Hair follicle dermal papilla cell (primary cell): ENCODE measurements at places on chromosomes 2 and 18. TPM values are rescaled to one million over a fixed set of nuclear protein-coding genes. Genes with fewer than 3 reads are reported as not detected.

The AQP4 gene
- total RNA-seq = not detected in 2 replicates

The EVX2 gene
- under 0.01 and 0.12 TPM in 2 replicates for total RNA-seq

The ARHGAP15 gene
- 0.12 and 0.49 TPM in 2 replicates for total RNA-seq

The PIEZO2 gene
- 49.3 and 57.1 TPM in 2 replicates for total RNA-seq

The ANTXR1 gene
- total RNA-seq = 137 and 154 TPM in 2 replicates

The GALR1 gene
- under 0.01 TPM in 1 of 2 replicates, not detected in the other for total RNA-seq

The C2orf69 gene
- total RNA-seq = 13.8 and 14.3 TPM in 2 replicates

The CHST10 gene
- total RNA-seq = 9.8 and 12.5 TPM in 2 replicates

The FEZ2 gene
- 69.0 and 73.3 TPM in 2 replicates for total RNA-seq

The GPR155 gene
- 3.6 and 4.9 TPM in 2 replicates for total RNA-seq

The HOXD9 gene
- total RNA-seq = 8.4 and 8.9 TPM in 2 replicates

The UGT1A3 gene
- total RNA-seq = not detected in 2 replicates

The KIF5C gene
- 0.12 and 0.16 TPM in 2 replicates for total RNA-seq

The DRC1 gene
- total RNA-seq = 0.16 and 0.24 TPM in 2 replicates

The AQP12A gene
- total RNA-seq = not detected in 2 replicates

The NPC1 gene
- total RNA-seq = 60.1 and 60.4 TPM in 2 replicates
